Foreskin keratinocyte (primary cell): ENCODE measurements at places on chromosomes 12 and 14. TPM values are rescaled to one million over a fixed set of nuclear protein-coding genes. Genes with fewer than 3 reads are reported as not detected.

CORO1C gene
- total RNA-seq: 150 and 182 TPM in 2 replicates

DNAJC22 gene
- total RNA-seq: 0.04 TPM in 1 of 2 replicates, not detected in the other

RAPGEF3 gene
- total RNA-seq: 7.7 and 8.1 TPM in 2 replicates

LRP1-AS gene
- not detected in 2 replicates for total RNA-seq

DNA sequence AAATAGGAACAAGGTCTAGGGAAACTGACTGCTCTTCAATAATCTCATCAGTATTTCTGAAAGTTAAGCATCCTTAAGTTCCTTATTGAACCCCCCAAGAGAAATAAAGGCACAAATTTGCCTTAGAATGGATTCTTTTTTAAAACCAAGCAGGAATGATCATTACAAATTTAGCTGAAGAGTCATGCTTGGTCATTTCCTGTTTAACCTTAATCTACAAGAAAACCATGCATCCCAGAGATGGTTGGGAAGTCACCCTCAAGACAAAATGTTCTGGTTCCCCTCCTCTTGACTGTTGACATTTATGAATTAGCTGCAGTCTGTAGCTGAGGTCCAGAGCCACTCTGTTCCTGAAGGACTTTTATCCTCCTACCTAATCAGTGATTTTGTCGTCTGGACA is 291.8 kb upstream of the G2E3 start:
- no peak for DNase-seq

DNA sequence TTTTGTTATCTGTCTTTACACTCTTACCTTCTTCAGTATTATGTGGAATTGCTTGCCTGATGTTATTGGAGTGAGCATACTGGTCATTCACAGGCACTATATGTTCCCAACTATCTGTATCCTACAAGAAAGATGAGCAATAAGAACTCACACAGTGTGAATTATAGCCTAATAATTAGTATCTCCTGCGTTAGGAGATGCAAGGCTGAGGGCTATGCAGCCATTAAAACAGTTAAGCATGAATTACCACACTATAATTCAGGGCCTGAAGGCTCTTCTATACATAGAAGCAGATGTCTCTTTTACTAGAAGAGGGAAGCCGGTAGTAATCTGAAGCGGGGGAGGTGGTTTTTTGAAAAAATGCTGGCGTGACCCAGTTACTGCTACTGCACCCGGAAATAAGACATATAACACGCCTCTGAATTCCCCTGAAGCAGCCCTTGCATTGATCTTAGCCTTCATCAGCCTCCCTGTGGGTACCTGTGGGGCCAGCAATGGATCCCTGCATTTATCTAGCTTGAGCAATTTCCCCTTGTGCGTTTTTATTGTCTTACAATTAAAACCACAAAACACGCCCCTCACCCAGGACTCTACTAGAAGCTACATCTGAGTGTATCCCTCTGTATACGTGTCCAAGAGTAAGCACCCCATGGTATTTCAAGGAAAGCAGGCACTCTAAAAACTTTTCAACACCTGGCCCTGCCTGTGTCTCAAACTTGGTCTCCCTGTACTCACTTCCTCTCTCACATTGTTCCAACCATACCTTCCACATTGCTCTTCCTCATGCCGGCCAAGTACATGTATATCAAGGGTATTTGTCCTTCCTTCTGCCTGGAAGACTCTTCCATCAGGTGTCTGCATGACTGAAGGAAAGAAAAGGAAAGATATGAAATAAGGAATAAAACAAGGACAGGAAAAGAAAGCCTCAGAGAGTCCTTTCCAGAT is 210.9 kb upstream of the ARID2 start:
- DNase-seq: no peak

DNA sequence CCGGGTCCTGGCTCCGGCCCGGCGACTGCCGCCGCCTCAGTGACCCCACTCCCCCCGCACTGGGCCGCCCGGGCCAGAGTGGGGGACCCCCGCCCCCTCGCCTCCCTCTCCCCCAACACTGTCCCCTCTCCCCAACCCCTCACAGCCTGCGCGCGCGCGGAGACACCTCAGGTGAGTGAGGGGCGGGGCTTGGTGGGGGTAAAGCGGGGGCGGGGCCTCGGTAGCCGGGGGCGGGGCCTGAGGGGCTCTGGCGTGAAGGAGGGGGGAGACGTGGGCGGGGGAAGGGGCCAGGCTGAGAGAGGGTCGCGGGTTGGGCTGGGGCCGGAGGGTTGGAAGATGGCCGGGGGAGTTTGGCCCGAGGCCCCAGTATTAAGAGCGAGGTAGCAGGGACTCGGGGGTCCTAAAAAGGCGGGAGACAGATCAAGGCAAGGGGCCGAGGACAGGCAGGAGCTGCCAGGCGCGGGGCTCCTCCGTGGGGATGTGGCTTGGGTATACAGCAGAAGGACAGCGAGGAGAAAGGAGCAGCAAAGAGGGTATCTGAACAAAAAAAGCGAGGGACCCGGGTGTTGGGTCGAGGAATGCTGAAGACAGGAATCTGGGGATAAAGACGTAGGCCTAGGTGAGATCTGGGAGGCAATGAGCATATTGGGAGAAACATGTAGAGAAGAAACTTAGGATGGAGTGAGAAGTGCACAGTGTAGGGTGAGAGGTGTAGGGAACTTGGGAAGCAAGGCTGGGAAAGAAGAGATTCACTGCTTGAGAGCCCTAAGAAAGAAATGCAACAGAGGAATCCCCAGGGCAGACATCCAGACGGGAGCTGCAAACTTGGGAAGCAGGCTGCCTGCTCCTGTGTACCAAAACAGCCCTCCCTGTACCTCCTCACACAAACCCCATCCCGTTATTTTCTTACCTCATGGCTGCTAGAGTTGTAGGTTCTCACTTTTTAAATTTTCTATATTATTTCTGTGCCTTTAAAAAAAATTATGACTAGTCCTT is 10.8 kb downstream of the SUOX start:
- no peak for DNase-seq

GRCh38 chr14:59252772-59253500 is 64.5 kb downstream of the DAAM1 start:
- no peak for DNase-seq

GRCh38 chr14:92482621-92483319 is 30.8 kb upstream of the RIN3 start:
- no peak for DNase-seq

GRCh38 chr14:24427537-24428508 is 1.6 kb downstream of the CBLN3 start:
- DNase-seq: no peak

DNA sequence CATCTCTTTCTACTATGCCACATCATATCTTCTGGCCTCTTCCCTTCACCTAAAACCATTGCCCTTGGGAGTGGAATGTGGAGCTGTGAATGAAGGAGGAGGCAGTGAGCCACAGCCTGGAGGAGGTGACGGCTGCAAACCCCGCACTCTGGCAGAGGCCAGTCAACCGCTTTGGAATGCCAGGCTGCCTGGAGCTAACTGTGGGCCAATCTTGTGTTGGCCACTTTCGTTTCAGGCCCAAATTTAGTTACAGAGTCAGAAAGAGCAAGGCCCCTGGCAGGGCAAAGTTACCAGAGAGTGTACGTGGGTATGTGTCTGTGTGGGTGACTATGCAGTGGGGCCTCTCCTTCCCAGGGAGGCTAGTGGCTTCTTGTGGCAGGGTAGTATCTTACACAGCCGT is 40.1 kb downstream of the CACNA1C start:
- DNase-seq: no peak

DNA sequence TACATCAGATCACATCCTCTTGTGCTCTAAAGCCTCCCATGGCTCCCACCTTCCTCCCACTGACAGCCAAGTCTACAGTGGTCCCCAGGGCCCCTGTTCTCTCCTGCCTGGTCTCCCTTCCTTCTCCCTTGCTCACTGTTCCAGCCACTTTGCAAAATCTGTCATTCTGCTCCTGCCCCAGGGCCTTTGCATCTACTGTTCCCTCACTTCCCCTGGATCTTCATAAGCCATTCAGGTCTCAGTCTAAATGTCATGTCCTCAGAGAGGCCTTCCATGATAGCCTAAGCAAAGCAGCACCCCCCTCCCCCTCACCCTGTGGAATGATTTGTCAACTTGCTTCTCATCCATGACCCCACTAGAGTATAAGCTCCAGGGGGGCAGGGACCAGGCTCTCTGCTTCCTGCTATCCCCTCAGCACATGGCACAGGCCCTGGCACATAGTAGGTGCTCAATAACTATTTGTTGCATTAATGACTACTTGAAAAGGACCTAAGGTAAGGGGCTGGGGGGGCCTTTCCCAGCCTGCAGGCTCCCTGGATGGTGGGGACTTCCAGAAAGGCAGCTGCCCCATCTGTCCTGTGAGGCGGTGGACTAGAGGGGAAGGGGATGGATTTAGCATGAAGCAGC is 5.0 kb downstream of the SLC8B1 start:
- DNase-seq: no peak

DNA sequence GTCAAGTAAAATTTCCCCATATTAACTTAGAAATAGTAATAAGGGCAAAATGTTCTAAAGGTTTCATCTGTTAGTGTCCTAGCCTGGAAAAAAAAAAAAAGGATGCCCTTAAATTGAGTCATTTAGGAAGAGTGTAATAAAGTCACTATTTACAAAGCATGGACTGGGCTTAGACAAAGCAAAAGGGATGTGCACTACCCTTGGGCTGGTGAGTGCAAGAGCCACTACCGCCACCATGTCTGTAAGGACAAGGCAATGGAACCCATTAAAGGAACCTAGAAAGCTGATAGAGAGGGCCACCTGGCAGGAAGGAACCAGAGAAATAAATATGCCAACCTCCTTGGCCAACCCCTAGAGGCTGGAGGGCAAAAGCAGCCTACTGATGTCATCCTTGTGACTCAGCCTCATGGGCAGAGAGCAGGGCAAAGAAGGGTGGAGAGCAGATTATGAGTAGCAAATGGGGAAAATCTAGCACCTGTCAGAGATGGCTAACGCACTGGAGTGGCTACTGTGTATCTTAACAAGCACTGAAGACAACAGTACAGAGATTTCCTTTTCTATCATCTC is 59.5 kb upstream of the FUT8 start:
- DNase-seq: peak; percentile 63

- DNase-seq: no peak
Measured at GRCh38 chr14:40218282-40218941, 786.2 kb upstream of the FBXO33 start.

- no peak for DNase-seq
Measured at GRCh38 chr12:3418609-3419390, 72.2 kb upstream of the PRMT8 start.

DNA sequence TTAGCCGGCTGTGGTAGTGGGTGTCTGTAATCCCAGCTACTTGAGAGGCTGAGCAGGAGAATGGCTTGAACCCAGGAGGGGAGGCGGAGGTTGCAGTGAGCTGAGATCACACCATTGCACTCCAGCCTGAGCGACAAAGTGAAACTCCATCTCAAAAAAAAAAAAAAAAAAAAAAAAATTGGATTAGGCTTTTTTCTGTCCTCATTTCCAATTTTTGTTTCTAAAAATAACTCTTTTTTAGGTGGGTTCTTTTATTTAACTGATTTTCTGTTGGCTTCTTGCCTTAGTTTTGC is 863.7 kb downstream of the LRFN5 start:
- DNase-seq: no peak

DNA sequence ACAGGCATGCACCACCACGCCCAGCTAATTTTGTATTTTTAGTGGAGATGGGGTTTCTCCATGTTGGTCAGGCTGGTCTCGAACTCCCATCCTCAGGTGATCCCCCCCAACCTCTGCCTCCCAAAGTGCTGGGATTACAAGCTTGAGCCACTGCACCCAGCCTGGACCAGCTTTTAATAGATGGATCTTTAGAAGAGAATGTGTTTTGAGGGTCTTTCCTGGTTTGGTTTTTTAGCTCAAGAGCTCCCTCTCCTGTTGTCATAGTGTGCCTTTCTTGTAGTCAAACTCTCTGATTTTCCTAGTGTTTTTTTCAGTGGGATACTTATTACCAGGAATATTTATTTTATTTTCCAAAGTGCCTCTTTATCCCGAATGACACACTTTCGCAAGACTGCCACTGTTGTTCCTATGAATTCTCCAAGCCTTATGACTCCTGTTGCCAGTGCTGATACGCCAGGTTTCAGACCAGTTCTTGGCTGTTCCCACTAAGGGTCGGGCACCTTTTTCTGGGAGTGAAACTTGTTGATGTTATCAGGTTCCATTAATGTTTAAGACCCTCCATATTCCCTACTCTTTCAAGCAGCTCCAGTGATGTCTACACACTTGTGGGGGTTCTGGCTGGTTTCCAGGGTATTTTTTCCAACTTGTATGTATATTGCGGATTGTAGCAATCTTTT is 31.5 kb upstream of the LIMA1 start:
- no peak for DNase-seq

- no peak for DNase-seq
Measured at GRCh38 chr14:100836941-100837804, 11.3 kb downstream of the MEG3 start.

- DNase-seq: no peak
Measured at GRCh38 chr12:52010692-52011601, 4.2 kb downstream of the TAMALIN start.

GRCh38 chr12:54605138-54605970 is 16.9 kb upstream of the PPP1R1A start:
- peak; percentile 42 for DNase-seq

DNA sequence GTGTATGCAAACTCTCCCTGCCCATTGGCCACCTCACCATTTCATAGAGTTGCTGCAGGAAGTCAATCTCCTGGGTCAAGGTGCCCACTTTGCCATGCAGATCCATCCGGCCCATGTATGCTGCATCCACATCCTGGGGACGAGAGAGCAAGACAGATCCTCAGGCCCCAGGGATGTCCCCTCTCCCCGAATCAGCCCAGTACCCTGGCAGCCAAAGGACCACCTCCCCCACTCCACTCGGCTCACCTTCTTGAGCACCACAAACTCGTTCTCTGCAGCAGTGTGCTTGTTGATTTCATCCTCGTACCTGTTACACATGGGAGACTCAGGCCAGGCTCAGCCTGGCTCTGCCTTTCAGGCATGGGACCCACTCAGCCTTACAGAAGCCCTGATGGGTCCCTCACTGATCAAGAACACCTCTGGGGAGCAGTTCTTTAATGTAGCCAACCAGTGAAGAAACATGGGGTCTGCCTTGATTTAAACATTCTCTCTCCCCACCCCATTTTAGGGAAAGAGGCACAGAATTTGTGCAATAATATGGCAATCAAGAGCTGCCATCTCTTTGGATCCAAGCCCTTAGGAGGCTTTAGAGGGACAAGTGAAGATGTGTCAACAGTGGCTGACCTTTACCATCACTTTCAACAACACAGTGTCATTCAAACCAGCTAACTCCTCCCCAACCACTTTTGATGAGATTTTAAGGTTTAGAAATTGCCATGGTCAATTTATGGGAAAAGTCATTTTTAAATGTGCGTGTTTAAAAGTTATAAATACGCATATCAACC is 3.9 kb downstream of the KRT79 start:
- no peak for DNase-seq

DNA sequence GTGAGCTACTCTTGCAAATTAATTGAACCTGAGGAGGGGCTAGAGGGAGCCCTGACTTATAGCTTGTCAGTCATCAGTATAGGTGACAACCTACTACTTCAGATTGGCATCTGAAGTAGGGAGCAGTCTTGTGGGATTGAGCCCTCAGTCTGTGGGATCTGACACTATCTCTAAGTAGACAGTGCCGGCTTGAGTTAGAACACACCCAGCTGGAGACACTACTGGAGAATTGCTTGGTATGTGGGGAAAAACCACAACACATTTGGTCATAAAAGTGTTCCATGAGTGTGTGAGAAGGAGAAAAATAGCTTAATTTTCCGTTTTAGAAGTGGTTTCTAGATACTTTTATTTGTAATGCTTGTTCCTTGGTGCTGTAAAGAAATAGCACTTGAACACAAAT is 30.5 kb upstream of the DDHD1 start:
- peak; percentile 8 for DNase-seq

GRCh38 chr12:52054231-52054832 is 3.1 kb downstream of the NR4A1 start:
- no peak for DNase-seq
